WTC11 (cell line): ENCODE measurements at places on chromosomes 16 and 17. TPM values are rescaled to one million over a fixed set of nuclear protein-coding genes. Genes with fewer than 3 reads are reported as not detected.

GRCh38 chr17:43118679-43119615 is 6.2 kb downstream of the BRCA1 start:
- no peak for DNase-seq

- DNase-seq, result no peak
Observed at GRCh38 chr16:49742428-49743202, 113.3 kb downstream of the ZNF423 start.

- DNase-seq, result no peak
Observed at GRCh38 chr16:676565-676902, 1.1 kb downstream of the RHBDL1 start.

GRCh38 chr17:41020336-41020735 is 6.7 kb downstream of the KRTAP1-5 start:
- no peak for DNase-seq

- DNase-seq, result no peak
Observed at GRCh38 chr17:55334285-55334684, 69.5 kb downstream of the HLF start.

DNA sequence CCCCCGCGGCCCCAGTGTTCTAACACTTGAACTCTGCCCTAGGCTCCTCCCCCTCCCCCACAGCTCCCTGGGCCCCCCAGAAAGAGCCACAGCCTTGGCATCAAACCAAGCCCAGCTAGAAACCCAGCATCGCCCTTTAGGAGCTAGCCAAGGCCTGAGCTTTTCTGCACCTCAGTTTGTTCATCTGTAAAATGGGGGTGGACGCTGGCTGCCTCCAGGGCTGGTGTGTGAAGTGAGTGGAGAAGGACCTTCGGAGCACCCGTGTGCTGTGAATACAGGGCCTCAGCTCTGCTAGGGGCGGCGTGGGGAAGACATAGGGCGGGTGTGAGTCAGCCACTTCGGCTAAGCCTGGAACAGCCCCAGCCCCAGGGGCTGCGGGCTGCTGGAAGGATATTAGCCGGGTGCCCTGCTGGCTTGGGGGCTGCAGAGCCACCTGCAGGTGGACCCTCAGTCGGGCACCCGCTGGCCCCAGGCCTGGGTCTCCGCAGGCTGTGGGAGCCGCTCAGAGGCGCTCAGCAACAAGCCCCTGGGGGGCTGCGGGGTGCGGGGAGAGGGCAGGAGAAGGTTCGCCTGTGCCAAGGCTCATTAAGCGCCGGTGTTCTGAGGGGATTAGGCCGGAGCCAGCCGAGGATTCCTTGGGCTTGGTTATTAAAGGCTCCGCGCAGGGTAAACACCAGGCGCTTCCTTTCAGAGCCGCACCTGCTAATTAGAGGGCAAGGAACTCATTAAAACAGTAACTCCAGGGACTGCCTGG is 217.0 kb upstream of the CIBAR2 start:
- peak; percentile 64 for DNase-seq

DNA sequence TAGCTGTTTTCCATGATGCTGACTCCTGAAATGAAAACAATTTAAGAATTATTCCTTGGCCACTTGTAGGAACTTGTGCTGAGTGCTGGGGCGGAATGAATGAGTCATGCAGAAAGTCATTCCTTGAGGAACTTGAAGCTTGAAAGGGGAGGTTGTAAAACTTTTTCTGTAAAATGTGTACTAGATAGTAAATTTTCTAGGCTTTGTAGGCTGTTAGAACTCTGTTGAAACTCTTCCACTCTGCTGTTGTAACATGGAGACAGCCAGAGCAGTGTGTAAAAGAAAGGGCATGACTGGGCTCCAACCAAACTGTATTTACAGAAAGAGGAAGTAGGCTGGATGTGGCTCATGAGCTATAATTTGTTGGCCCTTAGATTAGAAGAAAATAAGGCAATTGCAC is 46.1 kb downstream of the ABCA8 start:
- DNase-seq, result no peak

DNA sequence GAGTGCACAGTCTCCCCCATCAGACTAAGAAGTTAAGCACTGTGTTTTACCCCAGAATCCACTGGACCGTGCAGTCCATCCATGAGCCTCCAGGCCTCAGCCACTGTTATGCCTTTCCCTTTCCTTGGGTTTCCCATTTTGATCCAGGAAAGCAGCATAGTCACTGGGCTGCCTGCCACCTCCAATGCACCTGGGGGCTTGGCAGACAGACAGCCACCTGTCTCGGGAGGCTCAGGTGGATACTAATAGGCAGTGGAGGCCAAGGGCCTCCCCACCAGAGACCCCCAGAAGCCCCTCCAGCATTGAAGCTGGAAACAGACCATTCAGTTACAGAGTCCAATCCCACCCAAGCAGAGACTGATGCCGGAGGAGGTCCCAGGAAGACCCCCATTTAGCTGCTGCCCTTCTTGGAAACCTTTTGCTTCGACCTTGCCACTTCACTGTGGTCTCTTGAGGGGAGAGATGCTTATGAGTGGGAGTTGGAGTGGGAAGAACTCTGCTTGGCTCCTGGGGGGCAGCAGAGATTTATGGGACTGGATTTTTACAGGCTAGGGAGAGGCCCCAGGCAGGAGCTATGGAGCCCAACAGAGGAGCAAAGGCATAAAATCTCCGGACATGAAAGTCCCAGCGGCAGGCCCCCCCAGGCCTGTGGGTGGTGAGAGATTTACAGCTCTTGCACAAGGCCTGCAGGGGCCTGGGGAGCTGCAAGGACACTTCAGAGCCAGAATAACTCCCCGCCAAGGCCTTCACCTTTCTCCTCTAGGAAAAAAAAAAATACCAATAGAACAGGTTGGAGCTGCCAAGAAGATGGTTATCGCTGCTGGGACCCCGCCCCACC is 12.2 kb upstream of the SP2 start:
- DNase-seq, result no peak

- DNase-seq, result no peak
Observed at GRCh38 chr17:34582901-34583245, 3.5 kb downstream of the TMEM132E start.

DNA sequence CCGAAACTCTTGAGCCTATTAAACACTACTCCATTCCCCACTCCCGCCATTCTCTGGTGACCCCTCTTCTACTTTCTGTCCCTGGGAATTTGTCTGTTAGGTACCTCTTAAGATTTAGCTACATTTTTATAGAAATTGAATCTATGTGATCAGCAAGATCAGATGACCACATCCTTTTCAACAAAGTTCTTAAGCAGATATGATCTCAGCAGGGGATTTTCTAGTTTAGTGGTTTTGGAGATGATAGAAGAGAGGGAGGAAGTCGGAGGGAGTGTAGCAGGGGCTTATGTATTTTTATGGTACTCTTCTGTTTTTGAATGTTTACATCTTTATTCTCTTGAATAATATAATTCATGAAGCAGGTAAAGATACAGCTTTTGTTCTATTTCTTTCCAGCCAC is 40.8 kb downstream of the RPA1 start:
- no peak for DNase-seq

- DNase-seq, result no peak
Observed at GRCh38 chr17:31758646-31759045, 100.4 kb downstream of the COPRS start.

GRCh38 chr17:3835410-3836229 is 10.4 kb downstream of the NCBP3 start:
- no peak for DNase-seq

DNA sequence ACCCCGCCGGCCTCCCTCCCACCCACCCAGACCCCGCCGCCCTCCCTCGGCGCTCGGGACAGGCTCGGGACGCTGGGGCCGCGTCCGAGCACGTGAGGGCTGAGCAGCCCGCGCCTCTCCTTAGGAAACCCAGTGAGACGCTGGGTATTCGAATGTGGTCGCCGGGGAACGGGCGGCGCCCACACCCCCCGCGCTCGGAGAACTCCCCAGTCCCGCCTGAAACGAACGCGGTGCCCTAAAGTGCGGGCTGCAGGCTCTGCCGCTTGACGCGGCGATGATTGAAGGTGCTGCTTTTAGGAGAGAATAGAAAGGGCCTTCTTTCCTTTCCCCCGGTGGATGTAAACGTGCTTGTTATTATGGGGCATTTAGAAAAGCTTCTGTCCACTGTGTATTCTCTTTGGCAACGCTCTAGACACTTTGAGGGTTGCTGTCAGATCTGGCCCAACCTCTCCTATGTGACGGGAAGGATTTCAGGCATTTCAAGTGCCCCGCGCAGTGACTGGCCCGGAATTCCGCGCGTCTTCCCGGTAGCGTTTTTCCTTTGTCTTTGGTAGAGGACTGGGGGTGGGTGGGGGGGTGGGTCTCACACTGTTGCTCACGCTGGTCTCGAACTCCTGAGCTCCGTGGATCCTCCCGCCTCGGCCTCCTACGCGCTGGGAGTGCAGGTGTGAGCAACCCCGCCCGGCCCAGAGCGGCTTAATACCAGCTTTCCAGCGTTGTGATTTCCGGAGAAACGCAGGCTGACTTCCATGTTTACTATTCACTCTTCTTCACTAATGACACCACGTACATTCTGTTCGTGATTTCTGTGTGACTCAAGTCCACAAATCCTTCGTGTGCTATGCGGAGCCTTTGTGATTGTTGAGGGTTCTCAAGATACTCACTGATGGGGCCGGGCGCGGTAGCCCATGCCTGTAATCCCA is 21.8 kb upstream of the FOXK2 start:
- DNase-seq, result peak; percentile 47

The TEKT5 gene
- total RNA-seq, result 0.60 to 1.1 TPM (median 0.82 TPM) in 3 replicates

The SYCE1L gene
- total RNA-seq, result 7.0 to 10.8 TPM (median 7.3 TPM) in 3 replicates

The ADAD2 gene
- 0.71 to 1.6 TPM (median 1.4 TPM) in 3 replicates for total RNA-seq

The SMARCE1 gene
- total RNA-seq, result 109 to 114 TPM (median 114 TPM) in 3 replicates

The NUDT21 gene
- total RNA-seq, result 247 to 263 TPM (median 259 TPM) in 3 replicates

The CCL23 gene
- total RNA-seq, result not detected in 3 replicates

The SLFN12L gene
- total RNA-seq, result 0.07 to 0.16 TPM (median 0.13 TPM) in 3 replicates

The MEAK7 gene
- total RNA-seq, result 14.4 to 16.7 TPM (median 15.3 TPM) in 3 replicates

The ZFPM1 gene
- total RNA-seq, result 8.1 to 9.3 TPM (median 8.5 TPM) in 3 replicates

The IGF2BP1 gene
- total RNA-seq, result 392 to 434 TPM (median 423 TPM) in 3 replicates

The OR3A3 gene
- not detected in 3 replicates for total RNA-seq

The KRT40 gene
- total RNA-seq, result not detected in 3 replicates
